Naive B cell (primary cell): ENCODE measurements at places on chromosomes 12 and 14.

- no peak for DNase-seq
Observed at GRCh38 chr12:124862768-124863415, 772 bp downstream of the SCARB1 start.

GRCh38 chr14:34023824-34024767, 73.2 kb upstream of the EGLN3 start:
- DNase-seq, result no peak

DNA sequence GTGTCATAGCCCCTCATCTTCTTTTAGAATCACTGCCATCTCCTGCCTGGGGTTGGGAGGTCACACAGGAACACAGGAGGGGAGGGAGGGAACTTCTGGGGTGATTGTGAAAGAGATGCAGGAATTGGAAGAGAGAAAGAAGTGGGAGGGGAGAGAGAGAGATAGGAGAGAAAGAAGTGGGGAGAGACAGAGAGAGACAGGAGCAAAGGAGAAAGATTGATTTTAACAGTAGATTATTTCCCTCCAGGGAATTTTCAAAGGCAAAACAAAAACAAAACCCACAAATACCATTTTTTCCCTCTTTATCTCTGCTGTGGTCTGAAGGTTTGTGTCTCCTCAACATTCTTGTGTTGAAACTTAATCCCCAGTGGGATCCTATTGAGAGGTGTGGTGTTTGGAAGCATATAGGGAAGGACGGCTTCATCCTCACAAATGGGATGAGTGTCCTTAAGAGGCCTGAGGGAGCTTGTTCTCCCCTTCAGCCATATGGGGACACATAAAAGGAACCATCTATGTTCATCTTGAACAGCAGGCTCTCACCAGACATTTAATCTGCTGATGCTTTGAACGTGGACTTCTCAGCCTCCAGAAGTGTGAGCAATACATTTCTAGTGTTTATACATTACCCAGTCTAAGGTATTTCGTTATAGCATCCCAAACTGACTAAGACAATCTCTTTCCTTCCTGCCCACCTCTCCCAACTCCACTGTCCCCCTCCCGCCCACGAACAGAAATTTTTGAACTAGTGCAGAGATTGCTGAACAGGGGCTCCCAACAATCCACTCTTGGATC, 134.9 kb upstream of the MAX start:
- DNase-seq, result no peak

DNA sequence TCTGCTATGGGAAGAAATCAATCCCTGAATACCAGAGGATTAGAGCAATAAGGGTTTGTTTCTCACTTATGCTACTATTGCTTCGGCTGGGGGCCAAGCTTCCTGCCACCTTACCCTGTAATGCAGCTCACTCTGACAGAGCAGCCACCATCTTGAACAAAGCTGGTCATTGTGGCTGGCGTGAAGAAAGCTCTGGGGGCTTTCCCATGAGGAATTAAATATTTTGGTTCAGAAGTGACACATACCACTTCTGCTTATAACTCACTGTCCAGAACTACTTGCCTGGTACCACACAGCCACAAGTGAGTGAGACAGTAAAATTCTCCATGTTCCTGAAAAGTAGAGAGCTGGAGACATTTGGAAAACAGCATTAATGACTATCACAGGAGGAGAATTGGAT, 82.6 kb downstream of the GALNT8 start:
- no peak for DNase-seq

DNA sequence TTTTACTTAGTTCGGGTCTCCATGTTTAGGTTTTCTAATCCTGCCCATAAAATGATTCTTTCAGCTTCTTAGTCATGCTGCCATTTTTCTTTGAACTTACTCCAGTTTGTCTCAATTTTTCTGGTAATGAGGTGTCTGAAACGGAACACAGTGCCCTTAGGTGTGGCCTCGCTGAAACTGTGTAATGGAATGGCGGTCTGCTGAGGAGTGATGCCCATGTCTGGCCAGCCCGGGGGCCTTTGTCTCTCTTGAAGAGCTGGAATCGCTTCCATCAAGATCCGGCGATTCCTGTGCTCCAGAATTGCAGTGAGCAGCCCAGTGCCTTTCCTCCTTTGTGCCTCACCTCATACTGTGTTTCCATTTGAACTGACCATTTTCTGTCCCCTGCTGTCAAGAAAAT, 112.5 kb downstream of the FBXL14 start:
- DNase-seq, result no peak
